Transverse colon (tissue), 4 donors: ENCODE measurements at places on chromosomes 13 and 19. TPM values are rescaled to one million over a fixed set of nuclear protein-coding genes. Genes with fewer than 3 reads are reported as not detected.

DNA sequence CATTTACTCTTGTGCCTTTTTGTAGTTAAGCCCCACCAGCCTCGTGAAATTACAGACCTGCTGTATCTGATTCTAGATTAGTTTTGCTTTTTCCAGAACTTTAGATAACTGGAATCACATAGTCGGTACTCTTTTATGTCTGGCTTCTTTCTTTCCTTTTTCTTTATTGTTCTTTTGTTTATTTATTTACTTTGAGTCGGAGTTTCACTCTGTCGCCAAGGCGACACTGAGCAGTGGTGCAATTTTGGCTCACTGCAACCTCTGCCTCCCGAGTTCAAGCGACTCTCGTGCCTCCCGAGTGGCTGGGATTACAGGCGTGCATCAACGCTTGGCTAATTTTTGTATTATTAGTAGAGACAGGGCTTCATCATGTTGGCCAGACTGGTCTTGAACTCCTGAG, 6.0 kb upstream of the NCCRP1 start:
- no peak for DNase-seq
- no peak overlapping the region for H3K4me3 ChIP-seq
- no peaks in the 10 kb centered on the region for H3K4me1 ChIP-seq
- no peaks in the 10 kb centered on the region for H3K36me3 ChIP-seq
- H3K27ac ChIP-seq = no peak overlapping the region
- H3K27me3 ChIP-seq = peaks cover 51% of the 10 kb centered on the region

TPTE2 gene
- total RNA-seq = not detected

- no peak overlapping the region for H3K27ac ChIP-seq
- no peak for DNase-seq
- peaks cover 3% of the 10 kb centered on the region for H3K4me1 ChIP-seq
- H3K36me3 ChIP-seq = no peaks in the 10 kb centered on the region
- H3K4me3 ChIP-seq = no peak overlapping the region
Observed at GRCh38 chr13:97496511-97496910, 62.5 kb downstream of the RAP2A start.

GRCh38 chr13:113809934-113810333, 50.9 kb downstream of the TMEM255B start:
- H3K4me1 ChIP-seq = no peaks in the 10 kb centered on the region
- H3K36me3 ChIP-seq = no peaks in the 10 kb centered on the region
- H3K4me3 ChIP-seq = no peak overlapping the region
- H3K27me3 ChIP-seq = no peaks in the 10 kb centered on the region
- no peak overlapping the region for H3K27ac ChIP-seq

DNA sequence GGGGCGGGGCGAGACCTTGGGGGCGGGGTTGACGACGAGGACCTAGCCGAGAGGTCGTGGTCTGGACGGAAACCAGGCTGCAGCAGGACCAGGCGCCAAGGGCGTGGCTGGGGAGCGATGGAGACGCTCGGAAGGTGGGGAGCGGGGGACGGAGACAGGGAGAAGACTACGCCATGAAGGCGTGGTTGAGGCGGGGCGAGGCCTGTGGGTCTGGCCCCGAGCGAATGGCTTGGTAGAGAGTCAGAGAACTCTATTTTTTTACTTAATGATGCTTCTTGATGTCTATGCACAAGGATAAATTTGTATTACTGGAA, 674 bp upstream of the FBXL12 start:
- peaks cover 23% of the 10 kb centered on the region for H3K4me1 ChIP-seq
- H3K27ac ChIP-seq = peak overlapping the region; percentile 98
- no peak for DNase-seq

MUC16 gene
- total RNA-seq = not detected

DNA sequence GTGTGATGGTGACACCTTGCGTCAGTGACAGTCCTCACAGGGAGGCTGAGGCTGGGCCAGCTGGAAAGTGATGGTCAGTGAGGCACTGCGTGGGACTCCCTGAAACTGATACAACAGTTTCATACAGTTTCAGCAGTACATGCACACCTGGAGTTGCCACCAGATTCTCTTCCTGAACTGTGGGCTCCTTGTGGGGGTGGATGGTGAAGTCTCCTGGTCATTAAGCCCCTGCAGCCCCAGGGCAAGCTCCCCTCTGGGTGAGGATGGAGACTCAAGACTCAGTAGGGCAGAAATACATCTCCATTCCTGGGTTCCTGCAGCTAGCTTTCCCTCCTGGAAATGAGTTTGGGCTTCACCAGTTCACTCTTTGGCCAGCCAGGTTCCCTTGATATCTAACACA, 392.7 kb downstream of the UQCRFS1 start:
- DNase-seq = no peak
- no peaks in the 10 kb centered on the region for H3K27me3 ChIP-seq
- H3K4me3 ChIP-seq = no peak overlapping the region

CGB1 gene
- not detected for total RNA-seq

SMIM44 gene
- total RNA-seq = 15.3 TPM

GTF2F2 gene
- total RNA-seq = 14.7 TPM

- H3K27me3 ChIP-seq = no peaks in the 10 kb centered on the region
- no peaks in the 10 kb centered on the region for H3K4me1 ChIP-seq
- H3K4me3 ChIP-seq = no peak overlapping the region
- no peaks in the 10 kb centered on the region for H3K36me3 ChIP-seq
- no peak for DNase-seq
Observed at GRCh38 chr13:39877134-39877533, 221.7 kb downstream of the COG6 start.
